ENCODE measurements at places on chromosomes 1 and 21. TPM values are rescaled to one million over a fixed set of nuclear protein-coding genes. Genes with fewer than 3 reads are reported as not detected.

LRRC7 gene
- total RNA-seq, result not detected

PALMD gene
- total RNA-seq, result 5.6 TPM

CNR2 gene
- total RNA-seq, result not detected

NOS1AP gene
- total RNA-seq, result not detected

PADI1 gene
- total RNA-seq, result under 0.01 TPM

IL20 gene
- total RNA-seq, result not detected

DIPK1A gene
- 29.0 TPM for total RNA-seq

HSD3B1 gene
- total RNA-seq, result not detected

HES3 gene
- total RNA-seq, result not detected

SLAMF8 gene
- 0.36 TPM for total RNA-seq

CD1E gene
- not detected for total RNA-seq

BACE2 gene
- total RNA-seq, result 85.2 TPM

SPRR4 gene
- total RNA-seq, result not detected

C1QTNF12 gene
- 0.36 TPM for total RNA-seq

CFHR1 gene
- not detected for total RNA-seq

ARHGEF16 gene
- not detected for total RNA-seq

PDZK1IP1 gene
- not detected for total RNA-seq

LCE1E gene
- total RNA-seq, result not detected
